ENCODE measurements at places on chromosomes 5 and 9.

- DNase-seq, result no peak
Observed at GRCh38 chr5:95746194-95746593, 15.1 kb downstream of the RHOBTB3 start.

DNA sequence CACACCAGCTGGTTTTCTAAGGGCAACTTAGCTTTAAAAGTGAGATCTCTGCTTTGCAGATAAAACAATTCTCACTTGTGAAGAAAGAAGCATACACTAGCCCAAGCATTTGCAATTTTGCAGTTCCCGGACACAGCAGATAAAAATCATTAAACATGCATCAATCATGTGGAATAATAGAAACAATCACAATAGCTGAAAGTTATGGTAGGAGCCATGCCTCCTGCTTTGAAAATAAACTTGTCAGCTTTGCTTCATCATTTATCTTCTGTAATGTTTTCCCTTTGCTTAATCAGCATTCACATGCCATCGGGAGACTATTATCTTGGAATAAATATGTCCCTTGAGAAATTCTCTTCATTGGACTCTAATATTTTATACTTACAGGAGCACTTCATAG is 60.3 kb upstream of the DAB2 start:
- no peak for DNase-seq

DNA sequence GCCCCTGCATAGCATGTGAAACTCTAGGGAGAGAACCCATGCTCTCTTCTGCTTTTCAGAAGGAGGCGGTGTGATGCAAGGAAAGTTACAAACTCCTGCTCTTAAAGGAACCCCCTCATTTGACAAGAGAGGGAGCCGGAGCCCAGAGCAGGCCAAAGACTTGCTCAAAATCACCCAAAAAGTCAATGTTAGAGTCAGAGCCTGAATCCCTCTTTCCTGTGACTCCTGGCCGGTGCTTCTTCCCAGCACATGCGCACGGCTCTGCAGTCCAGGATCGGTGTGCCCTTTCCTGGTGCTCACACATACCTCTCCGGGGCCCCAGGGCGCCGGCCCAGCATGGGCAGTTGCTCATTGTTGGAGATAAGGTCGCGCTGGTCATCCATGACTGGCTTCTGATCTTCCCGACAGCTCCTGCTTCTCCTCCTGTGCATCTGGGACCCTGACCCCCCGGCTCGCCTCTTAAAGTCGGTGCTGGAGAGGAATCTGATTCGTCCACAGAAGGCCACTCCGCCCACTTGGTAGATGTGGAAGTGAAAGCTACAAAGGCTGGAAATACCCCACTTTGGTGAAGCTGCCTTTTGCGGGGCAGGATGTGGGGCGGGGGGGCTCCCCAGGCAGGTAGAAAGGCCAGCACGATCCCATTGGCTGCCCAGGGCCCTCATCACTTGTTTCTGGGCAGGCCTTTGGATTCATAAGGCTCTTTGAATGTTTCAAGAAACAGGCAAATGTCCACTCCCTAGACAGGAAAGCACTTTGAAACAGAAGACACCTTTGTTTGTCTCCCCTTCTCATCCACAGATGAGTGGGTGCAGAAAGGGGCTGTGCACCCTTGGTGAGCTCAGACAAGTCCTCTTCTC is at the start of gene CD74:
Gene CD74, minus strand, starts transcription at position 592 of the 857 bp plus-strand sequence. Its CDS starts 161 bp downstream, at position 431.
- peak; percentile 79 for DNase-seq

- DNase-seq, result no peak
Observed at GRCh38 chr5:126808521-126808988, 31.6 kb downstream of the LMNB1 start.

DNA sequence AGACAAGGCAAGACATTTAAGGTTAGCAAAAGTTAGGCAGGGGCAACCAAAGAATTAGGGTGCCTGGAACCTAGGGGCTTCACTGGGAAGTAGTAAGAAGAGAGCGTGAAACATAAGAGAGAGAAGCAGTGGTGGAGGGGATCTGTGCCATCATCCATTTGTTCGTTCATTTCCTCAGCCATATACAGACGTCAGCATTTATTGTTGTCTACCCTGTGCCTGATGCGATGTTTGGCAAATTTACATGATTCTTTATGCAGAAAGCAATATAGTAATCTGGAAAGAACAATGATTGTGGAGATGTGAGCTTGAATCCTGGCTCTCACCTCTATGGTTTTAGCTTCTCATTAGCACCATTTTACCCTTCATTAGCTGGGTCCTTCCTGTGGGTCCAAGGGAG is 477.5 kb upstream of the MPDZ start:
- DNase-seq, result no peak

DNA sequence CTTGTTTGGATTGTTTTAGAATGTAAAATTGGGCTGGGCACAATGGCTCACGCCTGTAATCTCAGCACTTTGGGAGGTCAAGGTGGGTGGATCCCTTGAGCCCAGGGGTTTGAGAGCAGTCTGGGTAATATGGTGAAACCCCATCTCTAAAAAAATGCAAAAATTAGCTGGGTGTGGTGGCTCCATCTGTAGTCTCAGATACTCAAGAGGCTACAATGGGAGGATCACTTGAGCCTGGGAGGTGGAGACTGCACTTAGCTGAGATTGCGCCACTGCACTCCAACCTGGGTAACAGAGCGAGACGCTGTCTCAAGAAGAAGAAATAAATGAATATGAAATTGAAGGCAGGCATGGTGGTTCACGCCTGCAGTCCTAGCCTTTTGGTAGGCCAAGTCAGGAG is 21.3 kb downstream of the MAML1 start:
- DNase-seq, result no peak

DNA sequence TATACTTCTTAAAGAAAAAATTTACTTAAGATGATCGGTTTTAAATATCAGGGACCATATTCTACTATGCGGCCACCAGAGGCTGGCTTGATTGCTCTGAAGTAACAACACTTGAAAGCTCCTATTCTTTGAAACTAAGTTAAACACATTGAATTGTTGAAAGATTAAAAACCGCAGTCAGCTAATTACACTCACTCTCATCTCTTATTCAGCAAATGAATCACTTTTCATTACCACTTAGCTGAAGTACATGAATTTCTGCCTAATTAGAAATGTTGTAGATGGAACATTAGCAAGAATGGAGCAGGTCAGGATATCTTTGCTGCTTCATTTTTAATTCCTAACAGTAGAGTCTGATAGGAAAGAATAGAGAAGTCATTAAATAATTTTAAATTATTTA is 42.3 kb downstream of the LSM11 start:
- no peak for DNase-seq

GRCh38 chr5:155406815-155407214 is 393.3 kb downstream of the KIF4B start:
- no peak for DNase-seq

DNA sequence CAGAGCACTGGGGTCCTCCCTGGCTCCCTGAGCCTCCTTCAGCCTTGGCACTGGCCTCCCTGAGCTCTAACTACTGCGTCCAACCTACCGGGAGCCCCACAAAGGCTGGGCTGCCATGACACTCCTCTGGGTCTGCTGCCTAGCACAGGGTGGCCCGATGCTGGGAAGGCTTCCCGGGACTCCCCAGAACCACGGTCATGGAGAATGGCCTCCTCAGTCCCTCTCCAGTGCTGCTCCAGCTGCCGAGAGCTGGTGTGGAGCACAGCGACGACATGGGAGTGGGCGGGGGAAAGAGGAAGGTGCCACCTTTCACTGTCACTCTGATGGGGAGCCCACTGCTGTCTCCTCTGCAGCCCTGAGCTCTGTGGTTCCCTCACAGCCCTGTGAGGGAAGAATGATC is 61.5 kb upstream of the RNF130 start:
- DNase-seq, result no peak

DNA sequence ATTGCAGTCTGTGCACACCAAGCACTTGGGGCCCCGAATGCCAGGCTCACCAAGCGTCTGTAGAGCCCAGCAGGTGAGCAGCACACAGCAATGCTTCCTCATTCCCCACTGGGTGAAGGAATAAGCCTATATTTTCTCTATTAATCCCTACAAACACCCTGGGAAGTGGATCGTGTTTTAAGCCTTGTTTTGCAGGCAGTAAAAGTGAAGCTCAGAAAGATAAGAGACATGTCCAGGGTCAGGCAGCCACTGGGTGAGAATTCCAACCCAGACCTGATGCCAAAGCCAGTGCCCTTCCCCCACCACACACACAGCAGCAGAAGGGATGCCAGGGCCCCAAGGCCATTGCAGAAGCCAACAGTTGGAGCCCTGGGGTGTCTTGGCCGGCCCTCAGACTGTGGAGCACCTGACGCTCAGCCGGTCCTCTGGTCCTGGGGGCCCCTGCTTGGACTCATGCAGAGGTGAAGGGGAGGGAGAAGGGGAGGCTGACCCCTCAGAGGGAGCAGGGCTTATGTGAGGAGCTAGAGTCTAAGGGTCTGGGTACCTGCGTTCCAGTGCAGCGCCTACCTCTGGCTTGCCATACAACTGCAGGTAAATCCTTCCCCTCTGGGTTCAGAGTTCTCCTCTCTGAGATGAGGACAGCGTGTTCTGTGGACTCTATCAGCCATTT is 26.3 kb upstream of the SYNPO start:
- DNase-seq, result no peak

DNA sequence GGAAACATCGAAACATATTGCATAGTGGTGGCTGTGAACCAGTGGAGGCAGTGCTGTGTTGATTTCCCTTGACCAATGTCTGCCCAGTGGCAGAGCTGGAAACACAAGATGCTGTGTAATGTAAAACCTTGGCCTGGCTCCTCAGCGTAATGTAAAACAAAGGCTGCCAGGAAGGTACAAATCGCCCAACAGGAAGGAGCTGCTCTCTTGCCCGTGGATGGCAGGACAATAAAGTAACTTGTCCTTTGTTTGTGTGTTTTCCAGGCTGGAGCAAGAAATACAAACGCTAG is 143.4 kb downstream of the PALM2AKAP2 start:
- no peak for DNase-seq

DNA sequence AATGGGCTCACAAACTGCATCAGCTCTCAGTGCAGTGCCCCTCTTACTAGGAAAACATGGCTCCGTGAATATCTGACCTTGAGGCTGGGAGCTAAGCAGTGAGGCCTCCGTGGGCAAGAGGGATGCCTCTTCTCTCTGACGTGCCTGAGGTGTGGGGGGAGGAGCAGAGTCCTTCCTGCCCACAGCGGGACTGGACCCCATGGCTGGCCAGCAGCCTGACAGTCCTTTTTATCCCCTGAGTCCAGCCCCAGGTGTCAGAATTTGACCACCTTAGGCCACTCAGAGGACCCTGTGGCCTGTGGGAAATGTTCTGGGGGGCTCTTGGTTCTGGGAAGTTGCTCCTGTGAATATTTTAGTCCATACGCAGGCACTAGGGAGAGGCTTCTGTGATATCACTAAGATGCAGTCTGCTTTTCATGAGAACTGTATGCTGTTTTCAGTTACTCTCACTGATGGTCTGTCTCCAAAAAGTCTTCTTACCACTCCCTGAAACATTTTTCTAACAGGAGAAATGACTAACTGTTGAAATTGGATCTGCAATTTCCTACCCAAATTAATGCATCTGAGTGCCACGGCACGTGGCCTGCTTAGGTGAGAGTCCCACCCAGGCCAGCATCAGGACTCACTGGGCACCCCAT is 23.4 kb downstream of the ANGPTL2 start:
- no peak for DNase-seq

DNA sequence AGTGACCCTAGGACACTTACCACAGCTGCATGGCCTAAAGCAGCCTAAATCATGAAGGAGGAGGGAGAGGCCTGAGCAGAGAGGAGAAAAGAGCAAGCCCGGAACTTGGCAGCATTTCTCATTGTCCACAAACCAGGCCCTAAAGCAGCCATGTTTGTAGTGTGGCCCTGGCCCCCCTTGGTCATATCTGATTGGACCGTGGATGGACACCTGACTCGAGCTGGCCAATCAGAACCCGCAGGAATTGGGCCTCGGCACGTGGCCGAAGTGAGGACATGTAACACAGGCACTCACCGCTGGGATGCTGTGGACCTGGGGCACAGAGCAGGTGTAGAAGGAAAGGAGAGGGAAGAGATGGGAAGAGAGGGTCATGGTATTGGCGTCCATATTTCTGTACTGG is 56.9 kb downstream of the ASS1 start:
- DNase-seq, result no peak

DNA sequence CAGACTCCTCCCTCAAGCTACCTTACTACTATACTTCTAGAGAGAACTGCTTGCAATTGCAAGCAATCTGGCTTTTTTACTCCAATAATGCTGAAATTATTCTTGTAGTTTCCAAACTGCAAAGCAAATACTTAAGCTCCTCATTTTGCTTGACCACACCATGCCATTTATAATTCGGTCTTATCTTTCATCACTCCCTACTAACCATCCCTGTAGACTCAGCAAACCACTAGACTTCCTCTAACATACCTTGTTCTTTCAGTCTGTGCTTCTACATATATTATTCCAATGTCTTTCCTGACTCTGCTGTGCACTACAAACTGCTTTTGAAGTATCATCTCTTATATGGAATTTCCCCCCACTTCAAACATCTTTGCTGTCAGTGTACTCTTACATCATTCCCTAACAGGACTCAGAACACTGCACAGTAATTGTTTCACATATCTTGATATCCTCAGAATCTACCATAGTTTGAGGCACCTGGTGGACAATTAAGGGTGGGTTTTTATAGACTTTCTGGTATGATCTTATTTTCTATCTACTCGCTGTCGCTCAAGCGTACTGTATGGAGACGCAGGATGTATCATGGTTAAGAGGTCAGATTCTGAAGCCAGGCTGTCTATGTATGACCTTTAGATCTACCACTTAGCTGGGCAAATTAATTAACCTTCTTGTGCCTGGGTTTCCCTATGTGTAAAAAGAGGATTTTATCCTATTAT is 2.8 kb downstream of the IL6ST start:
- DNase-seq, result no peak

DNA sequence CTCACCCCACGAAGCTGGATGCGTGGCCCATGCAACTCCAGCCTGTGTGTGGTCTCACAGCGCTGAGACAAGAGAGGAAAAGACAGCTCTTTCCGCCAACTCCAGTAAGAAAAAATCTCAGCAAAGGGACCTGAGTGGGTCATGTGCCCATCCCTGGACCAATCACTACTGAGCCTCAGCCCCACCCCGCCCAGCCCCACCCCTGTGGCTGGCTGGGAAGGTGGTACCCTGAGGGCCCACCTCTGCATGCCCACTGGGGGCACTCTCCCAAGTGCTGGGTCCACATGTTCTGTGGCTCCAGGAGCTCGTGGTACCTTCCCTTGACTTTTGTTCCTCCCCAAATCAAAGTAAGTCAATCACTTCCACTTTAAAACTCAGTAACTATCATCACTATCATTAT is 105.1 kb upstream of the SMIM23 start:
- no peak for DNase-seq

- no peak for DNase-seq
Observed at GRCh38 chr9:94081435-94081834, 2.8 kb upstream of the PTPDC1 start.

DNA sequence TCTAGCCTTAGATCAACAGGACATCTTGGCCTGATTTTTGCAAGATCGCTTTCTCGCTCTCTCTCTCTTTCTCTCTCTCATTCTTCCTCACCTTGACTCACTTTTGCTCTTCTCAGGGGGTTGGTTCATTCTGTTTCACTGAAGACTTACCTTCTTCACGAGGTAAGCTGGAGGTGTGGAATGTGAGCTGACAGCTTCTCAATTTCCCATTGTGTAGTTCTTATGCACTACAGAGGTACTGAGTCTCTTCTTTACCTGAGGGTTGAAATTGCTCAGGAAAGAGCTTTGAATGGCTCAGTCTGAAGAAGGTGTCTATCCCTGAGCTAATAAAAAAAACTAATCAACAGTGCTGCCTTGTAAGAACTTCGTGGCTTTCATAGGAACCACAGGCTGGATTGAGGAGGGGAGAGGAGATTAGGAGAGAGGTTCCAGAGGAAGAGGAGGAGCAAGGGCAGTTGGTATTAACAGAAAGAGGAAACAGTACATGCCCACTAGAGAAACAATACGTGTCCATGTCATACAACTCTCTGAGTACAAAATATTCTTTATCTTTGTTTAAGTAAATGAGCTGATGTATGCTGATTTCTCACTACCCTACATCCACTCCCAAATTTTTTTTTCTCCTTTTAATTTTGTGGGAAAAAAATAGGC is 192.2 kb downstream of the TMEM167A start:
- DNase-seq, result no peak
